NCI-H2171 (cell line): ENCODE measurements at places on chromosomes 11 and 22.

- DNase-seq: peak; percentile 94
These were observed 1.0 kb upstream of the LRFN4 start for GRCh38 chr11:66855574-66856495.

DNA sequence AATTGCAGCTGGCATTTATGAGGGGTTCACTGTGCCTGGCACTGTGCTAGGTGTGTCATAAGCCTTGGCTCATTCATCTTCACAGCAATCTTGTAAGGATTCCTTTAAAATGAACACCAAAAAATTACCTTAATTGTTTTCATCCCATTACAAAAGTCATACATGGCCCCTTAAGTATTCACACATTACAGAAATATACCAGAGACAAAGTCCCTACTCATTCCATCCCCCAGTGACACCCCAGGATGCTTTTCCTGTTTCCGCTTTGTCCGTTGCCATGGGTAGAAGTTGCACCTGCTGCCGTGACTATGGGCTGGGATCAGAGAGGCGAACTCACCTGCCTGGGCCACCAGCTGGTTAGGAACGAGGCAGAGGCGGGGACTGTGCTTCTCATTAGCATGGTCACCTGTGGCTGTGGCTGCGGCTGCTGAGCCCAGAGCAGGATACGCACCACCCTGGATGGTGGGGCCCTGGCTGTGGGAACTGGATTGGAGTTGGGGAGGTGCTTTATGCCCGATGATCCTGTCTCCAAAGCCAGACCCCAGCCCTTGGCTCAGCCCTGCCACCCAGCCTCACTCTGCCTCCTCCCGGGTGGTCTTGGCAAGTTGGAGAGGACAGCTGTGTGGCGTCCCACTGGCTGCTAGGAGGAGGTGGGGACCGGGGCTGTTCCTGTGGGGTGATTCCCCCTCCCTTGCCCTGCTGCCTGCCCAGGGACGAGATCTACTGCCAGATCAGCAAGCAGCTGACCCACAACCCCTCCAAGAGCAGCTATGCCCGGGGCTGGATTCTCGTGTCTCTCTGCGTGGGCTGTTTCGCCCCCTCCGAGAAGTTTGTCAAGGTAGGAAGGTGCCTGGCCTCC, 60.8 kb downstream of the MYO7A start:
- peak; percentile 22 for DNase-seq

- no peak for DNase-seq
These were observed 11.5 kb upstream of the TMPRSS13 start for GRCh38 chr11:117940736-117941135.

DNA sequence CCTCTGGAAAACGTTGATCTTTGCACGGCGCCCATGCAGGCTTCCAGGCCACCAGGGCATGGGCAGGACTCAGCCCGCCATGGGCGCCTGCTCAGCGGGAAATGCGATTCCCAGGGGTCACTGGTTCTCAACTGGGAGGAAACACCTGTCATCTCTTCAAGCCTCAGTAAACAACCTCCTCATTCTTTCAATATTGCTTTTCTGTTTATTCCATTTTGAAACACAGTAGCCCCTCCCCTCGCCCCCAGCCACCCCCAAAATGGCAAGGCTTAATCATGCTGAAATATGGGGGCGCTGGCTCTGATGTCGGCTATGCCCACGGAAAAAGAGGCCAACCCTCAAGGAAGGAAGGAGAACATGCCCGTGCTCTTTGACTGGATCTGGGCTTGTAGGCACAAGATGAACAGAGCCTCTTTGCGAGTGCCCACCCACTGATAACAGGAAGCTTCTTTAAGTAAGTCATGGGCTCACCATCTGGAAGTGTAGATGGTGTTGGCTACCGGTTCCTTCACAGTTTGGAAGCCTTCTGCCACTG, 594 bp upstream of the POU2AF1 start:
- DNase-seq: no peak

GRCh38 chr11:73883856-73884255, 7.1 kb downstream of the PAAF1 start:
- DNase-seq: no peak

- DNase-seq: no peak
These were observed 4.1 kb upstream of the NUDT8 start for GRCh38 chr11:67633758-67634365.

DNA sequence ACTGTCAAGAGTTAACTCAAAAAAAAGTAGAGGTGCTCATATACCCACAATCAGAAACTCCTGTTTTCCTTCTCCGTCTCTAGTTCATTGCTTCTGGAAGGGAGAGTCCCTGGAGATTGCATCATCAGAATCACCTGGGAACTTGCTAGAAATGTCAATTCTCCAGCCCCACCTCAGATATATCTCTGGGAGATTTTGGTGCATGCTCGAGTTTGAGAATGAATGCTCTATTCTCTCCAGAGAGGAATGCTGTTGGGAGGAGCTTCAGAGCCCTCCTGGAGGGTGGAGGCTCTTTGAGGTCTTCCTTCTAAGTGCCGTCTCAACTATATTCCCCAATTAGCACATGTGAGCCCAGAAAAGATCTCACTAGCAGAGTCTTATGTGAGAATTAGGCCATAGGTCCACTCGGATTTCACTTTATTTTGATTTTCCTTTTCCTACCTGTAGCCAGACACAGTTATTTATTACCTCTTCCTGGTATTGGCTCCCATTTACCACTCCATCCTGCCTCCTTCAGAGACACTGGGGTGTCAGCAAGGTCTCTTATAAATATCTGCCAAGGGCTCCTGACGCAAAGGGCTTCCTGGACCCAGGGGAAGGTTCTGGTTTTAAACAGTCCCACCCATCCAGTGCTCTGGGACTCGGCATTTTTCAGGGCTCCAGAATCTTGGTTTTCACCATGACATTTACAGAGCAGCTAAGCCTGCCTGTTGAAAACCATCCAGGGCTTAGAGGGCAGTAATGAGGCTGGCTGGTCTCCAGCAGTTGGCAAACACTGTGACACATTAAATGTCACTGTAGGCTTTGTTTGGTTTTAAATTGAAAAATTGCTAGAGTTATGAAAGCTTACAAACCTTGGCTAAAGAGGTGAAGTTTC, 136.2 kb downstream of the CD44 start:
- DNase-seq: no peak

- DNase-seq: no peak
These were observed 386.2 kb downstream of the NTM start for GRCh38 chr11:131756479-131757110.

DNA sequence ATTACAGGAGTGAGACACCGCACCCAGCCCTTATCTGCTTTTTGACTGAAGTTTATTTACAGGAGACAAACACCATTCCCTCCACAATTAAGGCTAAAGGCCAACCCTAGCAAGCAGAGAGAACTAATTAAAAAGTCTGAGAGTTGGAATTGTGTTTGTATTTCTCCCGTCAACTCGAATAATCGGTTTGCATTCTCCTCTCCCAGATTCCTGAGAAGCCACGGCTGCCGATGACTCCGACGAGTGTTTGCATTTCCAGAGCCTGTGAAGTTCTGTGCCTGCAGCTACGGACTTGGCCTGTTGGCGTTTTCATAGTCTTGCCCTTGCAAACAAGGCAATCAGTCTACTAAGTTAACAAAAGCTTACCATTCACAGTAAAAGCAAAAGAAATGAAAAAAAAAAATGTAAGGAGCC, 73.2 kb upstream of the NUP50 start:
- DNase-seq: no peak

DNA sequence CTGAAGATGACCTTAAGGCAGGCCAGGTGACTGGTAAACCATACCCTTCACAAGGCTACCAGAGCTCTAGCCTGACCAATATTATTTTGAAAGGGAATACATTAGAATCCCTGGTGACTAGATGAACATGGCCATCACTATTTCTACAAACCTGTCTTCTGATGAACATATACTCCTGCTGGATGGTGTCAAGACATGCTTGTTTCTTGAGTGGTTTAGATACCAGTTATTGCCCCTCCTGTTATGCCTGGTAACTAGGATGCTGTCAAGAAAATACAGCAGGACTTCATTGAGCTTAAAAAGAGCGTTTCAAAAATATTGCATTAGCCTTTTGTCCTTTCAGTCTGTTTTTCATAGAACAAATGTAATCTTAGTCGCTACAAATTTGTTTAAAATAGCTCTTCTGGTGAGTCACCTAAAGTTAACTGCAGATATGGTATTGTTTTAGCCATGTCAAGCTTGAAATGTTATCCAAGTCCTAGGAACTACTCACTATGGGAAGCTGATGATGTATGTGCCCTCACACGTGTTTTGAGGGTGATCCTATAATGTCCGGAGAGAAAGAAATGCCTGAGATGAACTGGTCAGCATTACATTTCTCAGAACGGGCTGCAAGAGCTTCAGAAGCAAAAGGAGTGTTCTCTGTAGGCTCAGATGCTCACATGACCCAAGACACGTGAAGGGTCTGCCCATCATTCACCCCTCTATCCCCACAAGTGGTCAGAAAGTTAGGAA, 20.6 kb downstream of the ADM start:
- DNase-seq: no peak

- no peak for DNase-seq
These were observed 32.9 kb downstream of the TP53I11 start for GRCh38 chr11:44917741-44918140.

DNA sequence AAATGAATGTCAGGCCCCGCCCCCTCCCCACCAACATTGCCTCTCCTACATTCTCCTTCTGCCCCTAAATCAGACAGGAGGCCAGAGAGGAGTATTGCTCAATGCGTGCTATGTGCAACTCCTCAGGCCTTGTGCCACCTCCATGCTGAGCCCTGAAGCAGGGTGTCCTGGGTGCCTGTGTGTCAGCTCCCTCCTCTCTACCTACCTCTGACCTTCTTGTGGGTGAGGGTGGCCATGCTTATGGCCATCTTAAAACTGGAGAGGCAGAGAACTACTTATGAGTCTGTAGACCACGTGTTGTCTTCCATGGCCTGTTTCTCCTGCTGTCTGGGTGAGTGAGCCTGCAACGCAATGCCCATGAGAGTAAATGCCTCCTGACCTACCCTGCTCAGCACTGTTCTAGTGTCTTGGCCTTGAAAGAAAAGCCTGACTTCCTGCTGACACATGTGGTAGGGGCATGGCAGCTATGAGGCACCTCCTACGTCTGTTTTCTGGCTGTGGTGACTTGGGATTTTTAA, 10.5 kb downstream of the MCAM start:
- DNase-seq: no peak

DNA sequence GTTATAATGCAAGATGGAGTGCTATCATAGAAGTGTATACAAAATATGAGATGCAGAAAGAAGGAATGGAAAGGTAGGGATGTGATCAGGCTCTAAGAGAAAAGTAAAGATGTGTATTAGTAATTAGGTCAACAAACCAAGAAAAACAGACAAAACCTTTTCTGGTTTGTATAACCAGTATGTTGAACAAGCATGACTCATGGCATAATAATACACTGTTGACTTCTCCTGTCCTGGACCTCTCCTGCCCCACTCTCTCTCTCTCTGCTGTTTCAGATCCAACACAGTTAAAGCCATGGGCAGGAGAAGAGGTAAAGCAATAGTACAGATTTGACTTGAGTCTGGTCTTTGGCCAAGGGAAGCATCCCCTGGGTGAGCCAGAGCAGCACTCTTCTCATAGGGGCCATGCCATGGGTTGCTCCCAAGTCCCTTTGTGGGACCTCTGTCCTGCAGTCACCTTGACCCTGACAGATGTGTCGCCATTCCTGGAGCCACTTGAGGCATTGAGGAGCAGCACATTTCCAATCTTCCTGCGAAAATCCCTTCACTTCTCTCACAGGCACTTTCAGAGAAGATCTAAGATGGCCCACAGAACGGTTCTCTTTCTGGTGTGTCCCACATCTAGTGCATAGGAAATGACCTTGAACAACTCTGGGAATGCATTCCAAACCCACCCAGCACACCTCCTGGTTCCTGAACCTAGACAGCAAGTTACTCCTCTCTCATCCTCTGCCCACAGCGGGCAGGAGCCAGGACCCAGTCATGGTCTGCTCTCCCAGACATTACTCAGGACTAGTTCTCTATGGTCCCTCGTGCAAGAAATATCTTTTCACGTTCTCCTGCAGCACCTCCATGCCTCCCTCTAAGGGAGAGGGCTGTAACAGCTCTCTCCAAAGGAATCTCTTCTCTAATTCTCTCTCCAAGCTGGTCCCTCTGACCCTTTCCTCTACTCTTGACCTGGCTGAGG, 58.2 kb upstream of the PRSS23 start:
- no peak for DNase-seq

DNA sequence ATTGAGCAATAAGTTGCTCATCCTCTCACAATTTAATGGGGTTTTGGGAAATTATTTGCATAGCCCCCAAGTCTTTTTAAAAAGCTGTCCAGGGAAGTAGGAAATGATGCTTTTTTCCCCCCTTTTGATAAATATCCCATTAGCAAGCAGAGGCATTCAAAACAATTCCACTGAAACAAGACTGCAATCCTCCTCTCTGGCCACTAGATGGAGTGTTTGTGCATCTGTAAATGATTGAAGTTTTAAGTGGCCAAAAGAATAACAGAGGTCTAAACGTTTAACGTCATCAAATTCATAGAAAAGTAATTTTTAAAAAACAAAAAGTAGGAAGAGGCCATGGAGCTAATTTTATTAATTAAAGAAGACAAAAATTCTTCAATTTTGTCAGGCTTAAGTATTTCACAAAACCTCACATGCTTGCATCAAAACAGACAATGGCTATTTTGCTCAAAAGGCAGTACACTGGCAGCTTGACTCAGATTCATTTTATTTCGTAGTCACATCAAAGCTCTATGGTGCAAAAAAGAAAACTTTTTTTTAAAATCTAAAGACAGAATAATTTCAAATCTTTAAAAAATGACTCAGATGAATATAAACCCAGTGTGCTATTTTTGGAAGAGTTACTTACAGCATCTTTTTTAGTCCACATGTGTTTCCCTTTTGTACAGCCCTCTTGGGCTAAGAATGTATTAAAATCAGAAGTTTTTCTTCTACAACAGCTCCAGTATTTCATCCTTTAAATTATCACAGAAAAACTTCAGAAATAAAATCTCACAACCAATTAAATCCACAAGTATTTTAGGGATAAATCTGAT, 17.8 kb downstream of the CHORDC1 start:
- no peak for DNase-seq

- peak; percentile 5 for DNase-seq
These were observed at the start of gene KIRREL3 for GRCh38 chr11:127000291-127000968. Gene KIRREL3, minus strand, starts transcription at chr11:127000770.

DNA sequence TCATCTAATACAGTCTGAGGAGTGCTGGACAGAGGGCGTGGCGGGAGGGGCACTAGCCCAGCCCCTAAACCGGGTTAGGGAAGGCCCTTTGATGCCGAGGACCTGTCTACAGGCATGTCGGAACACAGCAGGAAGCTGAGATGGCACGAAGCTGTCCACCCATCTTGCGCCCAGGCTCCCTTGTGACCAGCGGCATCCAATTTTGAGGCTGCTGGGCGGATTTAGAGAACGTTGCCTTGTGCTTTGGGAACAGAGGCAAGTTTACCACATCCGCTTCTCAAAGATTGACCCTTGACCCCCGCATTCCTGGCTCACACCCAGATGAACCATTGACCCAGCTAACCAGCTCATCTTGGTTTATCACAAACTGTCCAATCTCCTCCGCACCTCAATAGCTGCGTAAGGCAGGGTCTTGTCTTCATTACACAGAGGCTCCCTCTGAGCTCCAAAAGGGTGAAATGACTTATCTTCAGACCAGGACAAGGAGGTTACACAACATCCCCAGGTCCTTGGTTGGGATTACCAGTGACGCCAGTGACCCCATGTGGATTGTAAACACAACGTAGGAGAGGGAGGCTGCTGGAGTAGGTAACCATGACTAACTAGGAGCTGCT, 4.5 kb downstream of the FAM83F start:
- no peak for DNase-seq

- DNase-seq: no peak
These were observed 47.4 kb upstream of the TP53I11 start for GRCh38 chr11:44998051-44998450.

- no peak for DNase-seq
These were observed 93.4 kb downstream of the MYO18B start for GRCh38 chr22:25835348-25835747.

- DNase-seq: no peak
These were observed 37.0 kb downstream of the OSBP2 start for GRCh38 chr22:30731658-30732057.
